ENCODE measurements at places on chromosomes 7 and 10.
A peak's percentile ranks its signal among the peaks of the same experiment; 100 is the strongest.

DNA sequence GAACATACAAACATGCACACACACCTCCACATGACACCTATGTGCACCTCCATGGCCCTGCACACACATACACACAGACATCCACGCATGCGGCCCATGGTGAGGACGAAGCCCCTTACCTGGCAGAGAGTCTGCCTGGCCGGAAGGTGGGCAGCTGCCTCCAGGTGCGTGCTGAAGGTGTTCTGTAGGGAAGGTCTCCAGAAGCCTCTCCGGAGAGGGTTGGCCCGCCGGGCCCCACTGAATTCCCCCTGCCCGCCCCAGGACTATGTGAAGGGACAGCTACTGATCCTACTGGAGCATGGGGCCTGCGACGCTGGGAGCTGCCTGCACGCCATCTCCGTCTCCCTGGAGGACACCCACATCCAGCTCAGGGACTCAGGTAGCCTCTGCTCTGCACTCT, 8.5 kb upstream of the ZNF467 start:
- no peak for DNase-seq

GRCh38 chr7:33428415-33428814, 299.1 kb downstream of the BBS9 start:
- no peak for DNase-seq

- no peak for DNase-seq
These were observed 340.6 kb upstream of the NRP1 start for GRCh38 chr10:33674986-33675599.

- DNase-seq, result no peak
These were observed 133.8 kb upstream of the ZNF92 start for GRCh38 chr7:65239707-65240352.

GRCh38 chr7:80257756-80258155, 123.1 kb downstream of the GNAI1 start:
- no peak for DNase-seq

GRCh38 chr10:14532473-14533251, 201.9 kb upstream of the FRMD4A start:
- no peak for DNase-seq

- DNase-seq, result no peak
These were observed 826.9 kb downstream of the CNTNAP2 start for GRCh38 chr7:146943483-146943882.

DNA sequence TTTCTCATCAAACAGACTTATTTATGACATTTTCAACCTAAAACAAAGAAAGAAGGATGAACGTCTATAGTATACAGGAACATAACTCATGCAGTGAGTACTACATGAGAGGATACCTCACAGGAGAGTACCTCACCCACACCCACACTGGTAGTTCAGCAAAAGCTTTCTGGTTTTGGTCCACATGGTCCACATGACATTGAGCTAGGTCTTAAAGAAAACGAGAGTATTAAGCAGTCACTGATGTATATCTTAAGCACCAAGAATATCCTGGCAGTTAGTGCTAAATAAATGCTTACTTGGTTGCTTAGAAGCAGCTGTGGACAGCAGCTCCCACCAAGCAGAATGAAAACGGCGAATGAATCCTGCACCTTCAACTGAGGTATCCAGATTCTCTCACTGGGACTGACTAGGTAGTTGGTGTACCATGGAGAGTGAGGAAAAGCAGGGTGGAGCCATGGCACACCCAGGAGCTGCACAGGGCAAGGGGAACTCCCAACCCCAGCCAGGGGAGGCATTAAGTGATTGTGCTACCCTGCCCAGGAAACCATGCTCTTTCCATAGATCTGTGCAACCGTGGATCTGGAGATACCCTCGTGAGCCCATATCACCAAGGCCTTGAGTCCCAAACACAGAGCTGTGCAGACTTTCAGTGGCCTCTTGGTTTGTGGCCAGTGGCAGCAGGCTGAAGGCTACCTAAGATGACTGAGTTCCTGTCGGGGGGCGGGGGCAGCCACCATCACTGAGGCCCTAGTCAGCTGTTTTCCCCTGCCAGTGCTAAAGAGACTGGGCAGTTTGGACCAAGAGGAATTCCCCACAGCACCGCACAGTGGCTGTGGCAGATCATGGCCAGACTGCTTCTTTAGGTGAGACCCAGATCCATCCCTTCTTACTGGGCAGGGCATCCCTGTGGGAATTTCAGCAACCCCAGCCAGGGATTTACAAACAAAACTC, 143.4 kb downstream of the SGMS1 start:
- no peak for DNase-seq

DNA sequence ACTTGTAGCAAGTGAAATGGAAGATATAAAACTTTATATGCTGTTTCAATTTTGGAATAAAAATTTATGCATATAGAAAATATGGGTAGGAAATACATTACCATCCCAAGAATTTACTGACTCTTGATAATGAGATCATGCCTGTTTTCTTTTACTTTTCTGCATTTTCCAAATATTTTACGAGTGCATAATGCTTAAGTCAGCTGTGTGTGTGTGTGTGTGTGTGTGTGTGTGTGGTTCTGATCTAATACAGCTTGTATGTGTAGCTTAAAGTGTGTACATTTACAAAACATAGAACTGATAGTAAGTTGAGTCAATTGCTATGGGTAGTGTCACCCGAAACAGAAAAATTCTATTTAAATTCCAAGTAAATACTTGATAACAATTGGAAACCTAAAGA, 315.9 kb upstream of the LRRN3 start:
- DNase-seq, result no peak

GRCh38 chr7:50330696-50331095, 26.2 kb downstream of the IKZF1 start:
- no peak for DNase-seq

- no peak for DNase-seq
These were observed 181.1 kb downstream of the DNAJB6 start for GRCh38 chr7:157517782-157518513.

DNA sequence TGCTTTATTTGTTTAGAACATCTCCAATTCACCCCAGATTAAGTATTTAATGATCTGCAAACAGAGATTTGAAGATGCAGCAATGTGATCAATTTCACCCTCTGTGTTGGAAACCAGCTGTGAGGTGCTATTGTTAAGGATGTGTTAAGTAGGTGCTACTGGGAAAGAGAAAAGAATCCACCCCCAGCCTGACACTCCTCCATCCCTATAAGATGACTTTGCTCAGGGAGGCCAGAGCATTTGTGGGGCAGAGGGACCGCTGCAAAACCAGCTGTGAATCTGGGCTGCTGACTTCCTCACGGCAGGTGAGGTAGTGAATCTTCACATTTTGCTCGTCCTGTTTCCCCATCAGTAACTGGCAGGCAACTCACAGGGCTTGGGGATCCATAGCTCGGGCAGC, 297.5 kb downstream of the GFRA1 start:
- DNase-seq, result no peak

DNA sequence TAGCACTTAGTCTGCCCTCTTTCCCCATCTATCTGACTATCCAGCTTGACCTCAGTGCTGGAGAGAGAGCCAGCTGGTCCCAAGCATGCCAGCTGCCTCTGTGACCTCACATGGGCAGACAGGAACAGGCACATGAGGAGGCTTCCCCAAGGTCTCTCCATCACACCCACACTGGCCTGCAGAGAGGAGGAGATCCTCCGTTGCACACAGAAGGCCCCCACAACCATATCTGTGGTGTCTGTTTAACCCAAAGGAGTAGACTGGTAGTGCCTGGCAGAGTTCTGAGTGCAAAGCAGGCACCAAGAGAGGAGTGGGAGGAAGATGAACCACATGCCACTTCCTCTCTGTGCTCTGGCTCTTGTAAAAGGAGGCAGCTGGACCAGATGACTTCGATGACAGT, 4.8 kb upstream of the ANK3 start:
- DNase-seq, result no peak

DNA sequence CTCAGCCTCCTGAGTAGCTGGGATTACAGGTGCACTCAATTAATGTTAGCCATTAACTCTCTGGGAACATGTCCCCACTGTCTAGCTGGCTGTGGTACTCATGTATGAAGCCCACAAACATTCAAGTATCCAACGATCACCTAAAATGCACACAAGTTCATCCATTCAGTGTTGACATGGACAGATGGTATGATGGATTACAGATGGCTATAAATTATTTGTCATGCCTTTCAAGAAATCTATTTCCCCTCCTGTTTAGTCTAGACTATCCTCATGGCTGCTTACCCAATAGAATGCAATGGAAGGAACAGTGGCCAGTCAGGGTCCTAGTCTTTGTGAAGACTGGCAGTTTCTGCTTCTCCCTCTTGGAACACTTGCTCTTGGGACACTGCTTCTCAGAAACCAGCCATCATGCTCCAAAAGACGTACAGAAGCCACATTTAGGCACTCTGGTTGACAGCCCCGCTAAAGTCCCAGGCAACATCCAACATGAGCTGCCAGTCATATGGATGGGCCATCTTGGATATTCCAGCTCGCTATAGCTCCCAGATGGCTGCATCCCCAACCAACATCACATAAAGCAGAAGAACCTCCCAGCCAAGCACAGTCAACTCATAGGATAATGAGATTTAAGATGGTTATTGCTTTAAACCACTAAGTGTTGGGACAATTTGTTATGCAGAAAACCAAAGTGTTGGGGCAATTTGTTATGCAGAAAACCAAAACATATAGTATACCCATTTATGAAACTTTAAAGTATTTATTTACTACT, 33.1 kb downstream of the MYL10 start:
- no peak for DNase-seq

GRCh38 chr10:87927091-87927490, 63.7 kb downstream of the PTEN start:
- no peak for DNase-seq

DNA sequence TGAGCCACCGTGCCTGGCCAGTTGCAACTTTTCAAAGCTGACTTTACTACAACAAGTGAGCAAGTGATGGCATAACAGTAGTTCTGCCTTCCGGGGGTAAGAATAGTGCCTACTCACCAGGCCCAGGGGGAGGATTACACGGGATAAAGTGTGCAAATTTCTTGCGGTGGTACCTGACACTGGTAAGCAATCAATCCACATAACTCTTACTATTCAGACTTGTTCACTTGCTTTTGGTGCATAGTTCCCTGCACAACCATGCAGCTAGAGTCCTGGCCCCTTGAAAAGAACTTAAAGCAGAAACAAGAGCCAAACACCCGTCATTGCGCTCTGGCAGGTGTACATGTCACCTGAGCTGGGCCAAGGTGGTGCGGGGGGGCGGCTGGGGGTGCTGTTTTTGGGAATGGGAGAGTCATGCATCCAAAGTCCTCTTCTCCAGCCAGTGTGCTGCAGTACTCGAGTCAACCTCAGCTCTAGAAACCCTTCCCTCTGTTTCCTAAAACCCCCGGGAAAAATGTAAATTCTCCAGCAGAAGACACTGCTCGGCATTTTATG, 5.4 kb upstream of the COBL start:
- DNase-seq, result no peak

DNA sequence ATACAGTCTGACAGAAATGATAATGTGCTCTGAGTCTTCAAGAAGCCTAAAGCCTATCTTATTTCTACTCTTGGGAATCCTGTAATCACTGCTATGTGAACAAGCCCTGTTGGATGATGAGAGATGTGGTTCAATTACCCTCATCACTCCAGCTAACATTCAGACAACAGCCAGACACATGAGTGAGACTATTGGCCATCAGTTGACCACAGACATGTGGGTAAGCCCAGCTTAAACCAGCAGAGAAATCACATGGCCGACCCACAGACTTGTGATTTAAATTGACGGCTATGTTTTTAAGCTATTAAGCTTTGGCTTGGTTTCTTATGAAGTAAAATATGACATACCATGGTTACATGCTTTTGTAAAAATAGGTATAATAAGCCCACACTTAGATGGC, 2.6 kb downstream of the MBL2 start:
- DNase-seq, result no peak

- peak; percentile 14 for DNase-seq
These were observed 8.4 kb upstream of the RBM28 start for GRCh38 chr7:128352153-128352537.

- no peak for DNase-seq
These were observed 161.5 kb downstream of the MAD1L1 start for GRCh38 chr7:2071133-2071832.

DNA sequence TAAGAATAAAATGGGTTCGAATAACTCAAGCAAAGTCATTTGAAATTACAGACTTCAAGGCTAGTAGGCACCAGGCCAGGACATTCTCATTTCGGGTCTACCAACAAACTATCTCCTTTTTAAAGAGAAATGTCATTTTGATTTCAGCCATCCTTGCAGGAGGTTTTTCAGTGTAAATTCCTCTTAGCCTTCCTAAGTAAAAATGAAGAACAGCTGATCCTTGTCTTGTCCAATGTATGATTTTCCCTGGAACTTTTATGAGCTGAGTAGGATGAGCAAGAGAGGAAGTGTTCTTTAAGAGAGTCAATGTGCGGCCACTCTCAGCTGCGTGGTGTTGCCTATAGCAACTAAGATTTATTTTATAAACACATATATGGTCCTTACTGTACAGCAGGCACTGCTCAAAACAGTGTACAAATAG, 110.1 kb downstream of the PLCE1 start:
- no peak for DNase-seq

GRCh38 chr7:77284616-77285015, 85.0 kb upstream of the FGL2 start:
- no peak for DNase-seq

DNA sequence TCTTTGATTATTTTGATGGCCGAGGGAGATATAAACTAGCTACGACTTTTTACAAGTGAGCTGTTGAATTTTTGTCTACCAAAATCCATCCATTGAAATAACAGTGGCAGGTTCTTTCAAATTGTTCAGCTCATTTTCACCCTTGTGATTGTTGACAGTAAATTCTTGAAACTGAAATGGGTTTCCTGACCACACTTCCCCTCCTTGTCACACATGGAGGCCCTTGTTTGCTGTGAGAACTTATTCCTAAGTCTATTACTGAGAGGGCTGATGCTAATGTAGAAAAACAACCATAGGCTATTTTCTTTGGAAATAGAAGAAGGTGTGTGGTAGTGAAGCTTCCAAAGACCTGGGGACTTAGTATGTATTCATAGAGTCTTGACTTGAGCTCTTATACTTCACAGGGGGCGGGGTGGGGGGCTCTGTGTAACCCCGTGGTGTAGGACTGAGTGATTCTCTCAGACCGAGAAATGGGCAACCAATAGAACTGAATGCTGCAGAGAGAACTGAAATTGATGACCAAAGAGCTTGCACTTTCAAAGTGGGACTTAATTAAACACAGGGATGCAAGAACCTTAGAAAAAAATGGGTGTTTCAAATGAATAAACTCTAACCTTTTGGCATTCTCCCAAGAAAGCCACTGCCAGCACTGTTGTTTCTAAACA, 718.9 kb downstream of the CCSER2 start:
- no peak for DNase-seq

DNA sequence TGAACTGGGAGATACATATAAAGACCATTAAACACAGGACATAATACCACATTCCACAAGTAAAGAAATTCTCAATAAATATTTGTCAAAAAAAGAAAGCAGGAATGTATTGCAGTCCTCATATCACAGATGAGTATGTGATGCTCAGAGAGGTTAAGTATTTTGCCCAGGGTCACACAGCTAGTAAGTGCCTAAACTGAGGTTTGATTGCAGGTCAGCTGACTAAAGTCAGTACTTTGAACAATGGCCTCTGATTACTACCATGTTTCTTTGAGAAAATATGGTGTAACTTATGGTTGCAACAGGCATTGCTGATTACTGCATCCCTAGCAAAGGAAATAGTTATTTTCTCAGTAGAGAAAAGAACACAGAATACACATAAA, 267.1 kb downstream of the ELMO1 start:
- no peak for DNase-seq
